SK-N-DZ (cell line): ENCODE measurements at places on chromosomes 4 and X.

DNA sequence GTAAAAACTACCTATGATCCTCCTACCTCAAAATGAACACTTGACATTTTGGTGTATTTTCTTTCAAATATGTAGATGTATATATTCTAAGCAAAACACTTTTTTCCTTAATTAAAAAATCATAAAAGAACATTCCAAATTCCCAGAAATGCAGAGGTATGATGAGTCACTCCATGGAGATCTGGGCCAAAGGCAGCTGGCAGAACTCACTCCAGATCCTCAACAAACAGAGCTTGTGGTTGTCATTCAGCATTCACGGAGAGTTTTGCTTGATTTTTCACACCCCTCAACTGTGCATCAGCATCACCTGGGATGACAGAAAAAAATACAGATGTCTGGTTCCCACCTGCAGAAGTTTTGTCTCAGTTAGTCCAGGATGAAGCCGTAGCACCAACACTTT, 144.6 kb downstream of the KIT start:
- DNase-seq = no peak

DNA sequence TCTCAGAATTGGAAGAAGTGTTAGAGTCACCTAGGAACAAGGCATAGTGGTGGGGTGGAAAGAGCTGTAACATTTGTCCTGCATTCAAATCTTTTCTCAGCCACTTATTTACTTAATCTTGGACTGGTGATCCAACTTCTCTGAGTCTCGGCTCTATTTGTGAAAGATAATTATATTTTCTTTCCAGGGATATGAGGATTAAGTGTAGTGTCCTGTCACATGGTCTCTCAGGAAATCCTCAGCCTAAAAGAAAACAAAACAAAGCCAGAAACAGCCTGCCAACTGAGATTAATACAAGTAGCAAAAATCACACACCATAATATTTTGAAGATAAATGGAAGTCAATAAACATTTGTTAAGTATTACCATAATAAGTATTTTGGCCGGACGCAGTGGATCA, 33.3 kb upstream of the ETNPPL start:
- no peak for DNase-seq

- no peak for DNase-seq
Measured at GRCh38 chrX:11349661-11350337, 56.6 kb downstream of the AMELX start.

- DNase-seq = no peak
Measured at GRCh38 chr4:2049811-2050210, 9.3 kb upstream of the NAT8L start.

- no peak for DNase-seq
Measured at GRCh38 chr4:6055030-6055429, 36.8 kb upstream of the C4orf50 start.

DNA sequence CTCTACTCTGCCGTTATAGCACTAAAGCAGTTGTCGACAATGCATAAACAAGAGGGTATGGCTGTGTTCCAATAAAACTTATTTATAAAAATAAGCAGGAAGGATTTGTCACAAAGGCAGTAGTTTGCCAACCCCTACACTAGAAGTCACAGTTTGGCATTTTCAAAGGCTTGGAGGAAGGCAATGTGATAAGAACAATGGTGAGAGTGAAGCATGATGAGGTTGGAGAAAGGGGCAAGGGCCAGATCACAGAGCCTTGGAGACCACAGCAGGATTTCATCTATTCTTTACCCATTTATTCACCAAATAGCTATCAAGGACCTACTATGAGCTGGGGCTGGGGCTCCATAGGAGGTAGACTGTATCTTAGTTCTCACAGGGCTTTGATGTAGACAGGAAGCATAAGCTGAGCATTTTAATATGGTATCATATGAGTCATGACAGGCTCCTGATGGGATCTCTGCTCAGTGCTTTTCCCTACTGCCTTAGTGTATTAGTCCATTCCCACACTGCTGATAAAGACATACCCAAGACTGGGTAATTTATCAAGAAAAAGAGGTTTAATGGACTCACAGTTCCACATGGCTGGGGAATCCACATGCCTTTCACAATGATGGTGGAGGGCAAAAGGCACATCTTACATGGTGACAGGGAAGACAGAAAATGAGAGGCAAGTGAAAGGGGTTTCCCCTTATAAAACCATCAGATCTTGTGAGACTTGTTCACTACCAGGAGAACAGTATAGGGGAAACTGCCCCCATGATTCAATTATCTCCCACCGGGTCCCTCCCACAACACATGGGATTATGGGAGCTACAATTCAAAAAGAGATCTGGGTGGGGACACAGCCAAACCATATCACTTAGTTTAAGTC, 58.9 kb downstream of the PPM1K start:
- no peak for DNase-seq

DNA sequence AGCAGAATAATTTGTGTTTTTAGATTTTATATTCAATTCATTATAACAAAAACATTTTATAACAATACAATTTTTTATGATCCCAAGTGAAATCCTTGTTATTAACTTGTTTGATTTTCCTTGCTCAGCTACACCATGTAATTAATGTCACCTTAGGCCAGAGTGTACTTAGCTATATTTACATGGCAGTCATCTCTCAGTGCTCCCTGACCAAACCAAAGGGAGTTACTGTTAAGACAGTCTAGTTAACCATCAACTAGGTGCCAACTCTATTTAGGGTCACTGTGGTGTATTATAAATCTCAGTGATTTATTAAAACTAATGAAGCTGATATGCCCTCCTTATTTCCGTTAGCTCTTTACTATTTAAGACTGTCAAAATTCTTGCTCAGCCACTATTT, 44.4 kb downstream of the CCDC158 start:
- no peak for DNase-seq

DNA sequence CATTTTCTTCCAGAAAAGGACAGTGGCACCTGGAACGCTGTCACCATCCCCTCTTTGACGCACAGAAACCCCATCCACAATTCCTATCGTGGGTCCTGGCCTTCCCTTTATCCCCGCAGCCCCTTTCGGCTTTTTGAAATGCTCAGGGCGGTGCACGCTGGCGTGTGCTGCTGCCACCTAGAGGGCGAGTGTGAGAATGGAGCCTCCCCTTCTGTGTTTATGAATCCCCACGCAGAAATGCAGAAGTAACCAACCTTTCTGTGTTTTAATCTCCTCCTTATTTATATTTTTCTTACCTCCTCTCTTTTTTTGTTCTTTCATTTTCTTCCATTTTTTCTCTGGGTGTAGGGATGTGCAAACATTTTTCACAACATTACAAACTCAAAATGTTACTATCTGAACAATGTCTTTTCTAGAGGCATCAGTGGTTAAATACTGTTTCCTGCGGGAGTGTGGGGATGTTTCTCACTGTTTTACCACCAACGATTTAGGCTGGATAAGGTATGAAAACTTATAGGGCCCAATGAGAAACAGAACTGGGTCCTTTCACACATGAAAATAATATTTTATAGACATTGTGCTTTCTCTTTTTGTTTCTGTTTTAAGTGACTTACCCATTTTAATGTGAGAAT, 50.0 kb downstream of the TMA16 start:
- peak; percentile 62 for DNase-seq

DNA sequence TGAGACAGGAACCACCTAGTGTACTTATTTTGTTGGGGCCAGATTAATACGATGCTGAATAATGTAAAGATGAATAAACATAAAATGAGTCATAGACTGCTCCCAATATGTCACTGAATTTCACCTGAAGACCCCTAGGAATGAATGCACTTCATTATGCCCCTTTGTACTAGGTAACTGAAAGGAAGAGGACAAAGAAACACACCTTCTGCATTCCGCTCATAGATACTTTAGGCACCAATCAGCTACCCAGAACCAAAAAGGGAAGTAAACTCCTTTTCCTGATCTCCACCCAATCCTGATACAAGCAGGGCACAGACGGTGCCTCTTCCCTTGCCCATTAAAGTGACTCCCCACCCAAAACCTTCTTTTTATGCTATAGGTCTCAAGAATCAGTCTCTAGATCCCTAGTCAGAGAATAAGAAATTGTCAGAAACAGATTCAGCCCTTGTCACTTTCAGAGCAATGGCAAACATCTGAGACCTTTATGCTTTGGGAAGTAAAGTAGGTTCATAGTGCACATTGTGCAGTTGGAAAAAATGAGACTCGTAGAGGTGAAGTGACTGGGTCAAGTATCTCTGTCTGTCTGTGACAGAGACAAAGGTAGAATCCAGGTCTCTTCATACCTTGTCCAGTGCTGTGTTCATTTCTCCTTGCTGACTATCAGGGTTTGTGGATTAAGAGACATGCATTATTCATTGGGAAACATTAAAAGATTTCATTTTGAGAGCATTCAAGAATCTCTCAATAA, 2.3 kb downstream of the GPR174 start:
- no peak for DNase-seq

- DNase-seq = no peak
Measured at GRCh38 chr4:81471298-81471587, 464 bp downstream of the RASGEF1B start.

DNA sequence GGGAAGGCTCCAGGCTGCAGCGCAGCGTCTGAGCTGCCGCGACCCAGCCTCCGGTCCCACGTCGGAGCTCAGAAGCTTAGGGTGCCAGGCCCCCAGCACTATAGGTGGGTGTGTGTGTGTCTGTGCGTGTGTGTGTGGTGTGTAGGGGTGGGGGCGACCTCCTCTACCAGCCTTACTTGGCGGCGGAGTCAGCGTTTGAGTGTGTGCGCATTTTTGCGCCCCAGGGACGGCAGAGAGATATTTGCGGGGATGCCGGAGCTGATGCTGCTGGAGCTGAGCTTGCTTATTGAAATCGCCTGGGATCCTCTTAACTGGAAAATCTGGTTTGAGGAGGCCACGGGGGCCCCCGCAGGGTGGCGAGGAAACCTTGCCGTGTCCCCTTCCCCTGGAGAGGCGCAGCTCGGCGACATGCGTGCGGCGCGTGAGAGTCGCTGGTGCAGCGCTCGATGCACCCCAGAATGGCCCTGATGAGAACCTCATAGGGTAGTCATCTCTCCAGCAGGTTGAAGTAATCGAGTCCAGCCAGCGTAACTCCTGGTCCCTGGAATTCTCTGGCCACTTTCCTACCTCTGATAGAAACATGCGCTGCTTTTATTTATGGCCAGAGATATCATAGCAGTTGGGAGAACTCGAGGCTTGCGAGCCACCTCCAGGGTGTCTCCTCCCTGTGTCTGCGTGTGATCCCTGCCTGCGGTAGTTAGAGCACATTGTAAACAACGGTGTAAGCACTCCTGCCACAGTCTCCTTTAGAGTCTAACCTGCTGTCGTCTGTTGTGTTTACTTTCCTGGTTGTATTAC, 2.7 kb downstream of the ADGRL3 start:
- peak; percentile 67 for DNase-seq
